ENCODE measurements at places on chromosomes 1 and 21.

DNA sequence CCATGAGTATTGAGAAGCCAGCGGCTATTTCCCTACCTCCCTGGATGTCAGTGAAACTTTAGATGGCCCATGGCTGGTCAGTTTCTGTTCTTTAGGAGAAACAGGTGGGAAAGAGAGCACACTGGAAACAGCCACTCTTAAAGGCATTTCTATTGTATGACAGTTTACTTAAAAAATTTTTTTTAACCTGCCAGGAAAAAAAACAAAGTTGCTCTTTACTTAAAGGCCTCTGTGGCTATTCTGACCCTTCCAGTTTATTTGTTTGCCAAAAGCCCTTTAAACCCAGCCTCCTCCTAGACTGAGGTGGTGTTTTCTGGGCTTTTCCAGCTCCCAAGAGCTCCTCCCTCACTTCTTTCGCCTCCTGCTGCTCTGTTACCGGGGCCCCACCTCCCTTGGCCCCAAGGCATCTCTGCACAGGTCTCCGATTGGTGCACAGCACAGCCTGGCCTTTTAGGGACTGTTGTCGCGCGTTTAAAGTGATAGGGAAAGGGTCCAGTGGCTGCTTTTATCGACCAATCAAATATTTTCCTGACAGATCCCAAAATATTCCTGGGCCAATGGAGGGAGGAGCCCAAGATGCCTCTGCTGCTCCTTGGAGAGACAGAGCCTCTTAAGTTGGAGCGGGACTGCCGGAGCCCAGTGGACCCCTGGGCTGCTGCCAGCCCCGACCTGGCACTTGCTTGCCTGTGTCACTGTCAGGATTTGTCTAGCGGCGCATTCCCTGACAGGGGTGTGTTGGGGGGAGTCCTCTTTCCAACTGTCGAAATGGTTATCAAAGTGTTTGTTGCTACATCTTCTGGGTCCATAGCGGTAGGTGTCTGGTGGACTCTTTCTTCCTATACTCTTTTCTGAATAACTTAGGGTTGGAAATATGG is at the start of gene SH3BGR:
Gene SH3BGR, plus strand, starts transcription at position 639 of the 875 bp plus-strand sequence. Its CDS starts 127 bp downstream, at position 766.
- no peak for DNase-seq

- DNase-seq: peak; percentile 48
These were observed 50.0 kb downstream of the TBCE start for GRCh38 chr1:235417086-235417697.

DNA sequence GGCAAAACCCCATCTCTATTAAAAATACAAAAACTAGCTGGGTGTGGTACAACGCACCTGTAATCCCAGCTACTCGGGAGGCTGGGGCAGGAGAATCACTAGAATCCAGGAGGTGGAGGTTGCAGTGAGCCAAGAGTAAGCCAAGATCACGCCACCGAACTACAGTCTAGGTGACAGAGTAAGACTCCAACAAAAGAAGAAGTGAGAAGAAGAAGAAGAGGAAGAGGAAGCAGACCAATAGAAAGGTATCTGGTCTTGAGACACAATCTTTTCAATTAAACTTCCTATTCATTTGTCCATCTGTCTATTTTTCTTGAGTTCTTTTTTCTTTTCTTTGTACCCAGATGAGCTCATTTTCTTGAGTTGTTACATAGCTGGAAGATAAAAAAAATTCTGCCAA is 55.7 kb upstream of the ACADM start:
- no peak for DNase-seq

DNA sequence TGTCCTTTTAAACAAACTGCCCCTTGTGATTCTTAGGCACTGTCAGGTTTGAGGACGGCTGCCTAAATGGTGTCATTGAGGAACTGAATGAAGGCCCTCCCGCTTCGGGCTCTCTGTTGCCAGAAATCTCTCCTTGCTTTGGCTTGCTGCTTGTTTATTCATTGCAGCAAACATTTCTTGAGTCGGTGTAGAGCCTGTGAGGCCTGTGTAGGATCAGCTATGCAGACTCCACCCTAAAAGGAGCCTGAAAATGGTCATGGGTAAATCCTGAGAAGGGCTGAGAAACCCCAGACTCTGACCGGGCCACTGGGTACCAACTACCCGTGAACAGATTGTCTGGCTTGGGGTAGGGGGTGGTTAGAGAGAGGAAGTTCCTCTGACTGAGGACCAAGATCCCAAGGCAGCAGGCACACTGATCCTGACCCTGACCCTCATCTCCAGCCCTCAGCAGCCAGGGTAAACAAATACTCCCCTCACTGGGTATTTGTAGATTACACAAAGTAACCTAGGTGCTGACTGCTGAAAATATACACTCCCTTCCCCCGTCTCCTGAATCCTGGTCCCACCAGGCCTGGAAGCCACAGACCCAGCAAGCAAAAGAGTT is 3.1 kb downstream of the IL6R start:
- no peak for DNase-seq

DNA sequence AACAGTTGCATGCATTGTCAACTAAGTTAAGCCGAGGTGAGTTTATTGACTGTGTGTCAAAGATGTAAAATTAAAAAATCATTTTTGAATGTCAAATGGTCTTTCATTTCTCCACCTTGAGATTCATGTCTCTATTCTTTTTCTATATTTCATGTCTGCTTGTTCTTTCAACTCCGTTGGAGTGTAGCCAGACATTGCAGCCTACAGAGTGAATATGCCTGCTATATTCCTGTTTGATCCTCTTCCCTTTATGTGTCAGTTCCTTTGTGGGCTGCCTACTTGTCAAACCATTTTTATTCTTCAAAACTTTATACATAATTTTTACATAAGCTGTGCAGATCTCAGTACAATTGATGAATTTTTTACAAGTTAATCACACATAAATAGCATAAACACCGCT is 1325.8 kb upstream of the PRMT6 start:
- no peak for DNase-seq

DNA sequence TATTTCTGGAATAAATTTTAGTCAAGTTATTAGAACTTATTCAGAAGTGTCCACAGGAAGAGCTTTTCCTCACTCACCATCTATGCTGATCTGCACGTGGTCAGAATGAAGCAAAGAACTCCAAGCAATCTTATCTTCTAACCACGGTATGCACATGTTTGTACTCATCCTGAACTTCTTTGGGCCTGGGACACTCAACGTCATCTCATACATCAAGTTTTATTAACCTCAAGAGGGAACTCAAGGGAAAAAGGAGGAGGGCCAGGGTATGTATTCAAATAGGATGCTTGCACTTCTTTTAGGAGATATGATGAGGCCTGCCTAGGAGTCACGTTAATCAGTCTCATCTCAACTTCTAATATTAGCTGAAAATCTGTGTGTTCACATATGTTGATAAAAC is 142.5 kb downstream of the C1orf94 start:
- no peak for DNase-seq

- DNase-seq: no peak
These were observed 1260.0 kb downstream of the BRINP3 start for GRCh38 chr1:189217646-189218045.

GRCh38 chr1:26016258-26016952 is 5.2 kb upstream of the EXTL1 start:
- no peak for DNase-seq

- peak; percentile 68 for DNase-seq
These were observed 106.1 kb downstream of the KIAA0319L start for GRCh38 chr1:35451125-35451528.

DNA sequence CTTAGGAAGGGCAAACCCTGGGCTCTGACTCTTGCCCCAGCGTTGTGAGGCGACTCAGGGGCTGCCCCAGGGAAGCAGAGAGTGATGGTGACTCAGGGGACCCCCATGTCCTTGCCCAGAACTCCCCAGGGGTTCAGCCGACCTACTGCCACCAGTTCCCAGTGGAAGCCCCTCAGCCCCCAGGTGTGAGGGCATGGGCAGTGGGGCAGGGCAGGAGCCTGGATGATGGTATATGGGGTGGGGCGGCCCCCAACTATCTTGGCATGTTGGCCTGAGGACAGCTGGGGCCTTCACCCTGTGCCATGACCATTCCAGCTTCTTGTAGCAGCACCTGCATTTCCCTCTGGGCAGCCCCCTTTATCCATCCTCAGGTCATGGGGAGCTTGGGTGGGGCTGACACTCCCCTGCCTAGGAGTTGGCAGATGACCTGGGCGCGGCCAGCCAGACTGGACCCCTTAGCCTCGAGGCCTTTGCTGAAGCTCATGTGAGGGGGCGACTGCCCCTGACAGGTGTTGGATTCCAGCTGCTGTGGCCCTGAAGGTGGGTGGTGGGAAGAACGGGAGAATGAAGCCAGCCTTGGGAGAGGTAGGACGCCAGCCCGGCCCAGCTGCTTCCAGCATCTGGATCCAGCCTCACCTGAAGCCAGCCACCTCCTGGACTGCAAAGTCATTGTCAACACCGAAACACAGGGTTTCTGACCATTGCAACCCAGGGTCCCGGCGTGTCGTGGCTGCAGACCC is 1.8 kb upstream of the FNDC10 start:
- DNase-seq: no peak

DNA sequence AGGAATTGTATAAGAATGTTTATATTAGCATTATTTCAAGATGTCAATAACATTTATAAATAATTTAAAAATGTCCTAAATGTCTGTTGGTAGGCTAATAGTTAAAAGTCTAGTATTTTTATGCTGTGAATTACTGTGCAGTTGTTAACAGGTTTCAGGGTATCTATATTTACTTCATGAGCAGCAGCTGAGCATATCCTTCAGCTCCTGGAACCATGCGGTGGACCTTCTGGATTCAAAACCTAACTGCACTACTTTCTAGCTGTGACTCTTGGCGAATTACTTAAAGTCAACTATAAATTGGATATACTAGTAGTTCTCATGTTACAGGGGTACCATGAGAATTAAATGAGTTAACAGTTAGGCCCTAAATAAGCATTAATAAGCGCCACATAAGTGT is 3.7 kb downstream of the CEP350 start:
- no peak for DNase-seq

GRCh38 chr1:44084998-44085675 is 33.5 kb upstream of the KLF17 start:
- no peak for DNase-seq

DNA sequence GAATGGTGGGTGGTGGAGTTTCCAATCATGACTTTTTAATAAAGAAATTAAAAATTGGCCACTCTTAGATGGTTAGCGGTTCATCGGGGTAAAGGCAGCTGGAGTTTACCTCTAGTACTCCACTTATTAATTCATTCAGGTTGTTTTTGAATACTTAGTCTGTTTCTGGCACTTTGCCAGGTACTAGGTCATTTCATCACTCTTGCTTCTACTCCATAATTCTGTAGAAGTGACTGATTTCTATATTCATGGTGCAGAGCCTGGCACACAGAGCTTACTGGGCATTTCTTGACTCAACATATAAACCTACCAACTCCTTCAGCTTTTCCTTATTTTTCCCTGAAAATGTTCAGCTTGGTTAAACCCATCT is 31.5 kb downstream of the FOXD2 start:
- no peak for DNase-seq

GRCh38 chr1:205030896-205031295 is 12.1 kb upstream of the CNTN2 start:
- no peak for DNase-seq

GRCh38 chr1:27478098-27478497 is 11.9 kb downstream of the WASF2 start:
- no peak for DNase-seq

DNA sequence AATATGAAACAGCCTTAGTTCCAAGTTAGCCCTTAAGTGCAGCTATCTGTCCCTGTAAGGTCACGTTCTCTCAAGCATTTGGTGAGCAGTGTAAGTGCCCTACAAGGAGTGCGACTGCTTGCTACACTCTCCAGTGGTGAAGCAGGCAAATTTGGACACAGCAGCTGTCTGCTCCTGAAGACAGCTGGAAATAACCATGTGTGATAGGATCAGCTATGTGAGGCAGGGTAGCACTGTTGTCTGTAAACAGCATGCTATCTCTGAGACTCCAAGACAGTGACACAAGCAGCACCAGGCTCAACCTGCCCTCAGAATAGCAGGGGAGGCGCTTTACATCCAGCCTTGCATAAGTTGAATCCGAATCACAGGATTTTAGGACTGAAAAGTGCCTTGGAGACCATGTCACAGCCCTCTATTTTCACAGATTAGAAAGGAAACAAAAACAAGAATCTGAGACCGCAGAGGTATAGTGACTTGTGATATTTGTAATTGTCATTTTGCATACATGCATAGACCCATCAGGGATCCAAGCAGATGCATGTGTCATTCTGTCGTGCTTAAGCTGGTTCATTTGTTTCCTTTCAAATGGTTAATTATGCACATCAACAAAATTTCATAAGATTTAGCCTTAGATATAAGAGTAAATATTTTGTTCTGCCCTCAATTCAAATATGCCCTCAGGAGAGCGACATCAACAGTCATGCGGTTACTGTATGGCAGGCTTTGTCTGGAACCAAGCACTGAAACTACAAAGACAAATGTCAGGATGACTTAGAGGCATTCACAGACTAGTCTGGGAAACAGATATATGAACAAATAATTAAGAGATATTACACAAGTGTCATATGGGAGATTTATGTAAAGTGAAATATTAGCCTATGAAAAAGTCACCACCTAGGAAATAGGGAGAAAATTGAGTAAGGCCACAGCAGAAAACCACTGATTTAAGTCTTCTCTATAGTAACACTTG is 134.9 kb upstream of the NRIP1 start:
- no peak for DNase-seq

GRCh38 chr1:198564716-198565115 is 24.2 kb upstream of the ATP6V1G3 start:
- no peak for DNase-seq

GRCh38 chr1:70220517-70221237 is 503 bp upstream of the SRSF11 start:
- DNase-seq: no peak

- no peak for DNase-seq
These were observed 108.9 kb upstream of the NEK7 start for GRCh38 chr1:198047913-198048312.

GRCh38 chr1:110616587-110616986 is 10.4 kb upstream of the KCNA2 start:
- DNase-seq: no peak

- DNase-seq: no peak
These were observed 1.7 kb downstream of the PADI3 start for GRCh38 chr1:17250601-17251000.

- DNase-seq: no peak
These were observed 4.8 kb downstream of the RAP1A start for GRCh38 chr1:111624382-111624781.

Measured in T-helper 9 cell (primary cell).